Cortex of kidney (tissue), 1 donor: ENCODE measurements at places on chromosomes 3 and 15.

DNA sequence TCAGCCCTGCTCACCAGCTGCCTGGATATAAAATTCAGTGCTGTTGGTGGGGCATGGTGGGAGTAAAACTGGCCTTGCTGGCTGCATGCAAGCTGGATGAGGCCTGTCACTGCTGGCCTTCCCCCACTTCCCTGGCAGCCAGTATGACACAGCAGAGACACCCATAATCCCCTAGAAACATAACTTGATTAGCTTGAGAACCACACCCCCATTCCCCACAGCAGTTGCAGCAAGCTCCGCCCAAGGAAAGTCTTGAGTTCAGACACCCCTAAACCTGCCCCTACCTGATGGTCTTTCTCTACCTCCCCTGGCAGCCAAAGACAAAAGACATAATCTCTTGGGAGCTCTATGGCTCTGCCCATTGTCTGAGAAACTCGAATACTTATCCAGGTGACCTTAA, 405.1 kb upstream of the NECTIN3 start:
- DNase-seq: no peak

- DNase-seq: no peak
These were observed 20.2 kb downstream of the CCR1 start for GRCh38 chr3:46187876-46188275.

- DNase-seq: no peak
These were observed 131.2 kb downstream of the RAP2B start for GRCh38 chr3:153293265-153293664.

DNA sequence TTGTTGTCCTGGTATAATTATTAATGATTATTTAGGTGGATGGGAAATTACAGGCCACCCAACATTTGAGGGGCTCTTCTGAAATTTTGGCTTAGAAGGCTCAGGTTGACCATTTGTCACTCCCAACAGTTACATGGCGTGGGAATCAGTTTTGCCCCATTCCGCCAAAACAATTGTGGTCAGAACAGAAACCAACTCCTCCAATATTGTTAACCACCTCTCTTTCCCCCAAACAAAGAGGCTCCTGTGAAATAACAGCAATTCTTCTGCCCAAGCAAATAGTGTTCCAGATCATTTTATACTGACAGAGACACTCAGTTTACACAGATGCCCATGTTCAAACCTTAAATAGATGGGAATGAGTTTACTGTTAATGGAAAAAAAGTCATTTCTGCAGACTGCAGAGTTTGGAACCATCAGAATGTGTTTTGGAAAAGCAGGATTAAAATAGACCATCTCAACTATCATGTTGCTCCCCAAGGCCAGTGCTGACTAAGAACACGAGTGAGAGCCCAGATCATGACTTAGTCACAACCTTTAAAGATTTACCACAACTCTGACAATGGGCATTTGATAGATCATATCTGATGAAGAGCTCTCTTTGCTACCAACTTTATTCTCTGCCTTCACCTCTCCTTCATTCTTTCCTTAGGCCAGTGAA, 102.1 kb downstream of the DUT start:
- no peak for DNase-seq

DNA sequence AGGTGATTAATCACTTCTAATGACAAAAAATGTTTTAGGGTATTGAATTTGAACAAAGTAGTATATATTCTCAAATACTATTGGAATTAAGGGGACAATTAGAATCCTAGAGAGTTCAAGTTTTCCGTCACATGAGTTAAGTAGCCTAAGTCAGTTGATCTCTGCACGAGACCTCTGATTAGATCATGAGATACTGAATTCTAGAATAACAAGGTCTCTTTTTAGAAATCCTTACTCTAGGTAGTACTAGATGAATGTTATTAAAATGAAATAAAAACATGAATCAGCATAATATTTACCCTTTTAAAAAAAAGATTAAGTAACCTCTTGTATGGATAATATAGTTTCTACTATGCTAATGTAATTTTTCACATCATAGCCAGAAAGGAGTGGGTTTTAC, 43.4 kb downstream of the MYO5A start:
- DNase-seq: no peak

- no peak for DNase-seq
These were observed 24.6 kb upstream of the ZNF502 start for GRCh38 chr3:44687898-44688297.
